NCI-H446 (cell line): ENCODE measurements at places on chromosomes 3 and 15.

- DNase-seq: no peak
These were observed 6.3 kb downstream of the AEN start for GRCh38 chr15:88627463-88627862.

DNA sequence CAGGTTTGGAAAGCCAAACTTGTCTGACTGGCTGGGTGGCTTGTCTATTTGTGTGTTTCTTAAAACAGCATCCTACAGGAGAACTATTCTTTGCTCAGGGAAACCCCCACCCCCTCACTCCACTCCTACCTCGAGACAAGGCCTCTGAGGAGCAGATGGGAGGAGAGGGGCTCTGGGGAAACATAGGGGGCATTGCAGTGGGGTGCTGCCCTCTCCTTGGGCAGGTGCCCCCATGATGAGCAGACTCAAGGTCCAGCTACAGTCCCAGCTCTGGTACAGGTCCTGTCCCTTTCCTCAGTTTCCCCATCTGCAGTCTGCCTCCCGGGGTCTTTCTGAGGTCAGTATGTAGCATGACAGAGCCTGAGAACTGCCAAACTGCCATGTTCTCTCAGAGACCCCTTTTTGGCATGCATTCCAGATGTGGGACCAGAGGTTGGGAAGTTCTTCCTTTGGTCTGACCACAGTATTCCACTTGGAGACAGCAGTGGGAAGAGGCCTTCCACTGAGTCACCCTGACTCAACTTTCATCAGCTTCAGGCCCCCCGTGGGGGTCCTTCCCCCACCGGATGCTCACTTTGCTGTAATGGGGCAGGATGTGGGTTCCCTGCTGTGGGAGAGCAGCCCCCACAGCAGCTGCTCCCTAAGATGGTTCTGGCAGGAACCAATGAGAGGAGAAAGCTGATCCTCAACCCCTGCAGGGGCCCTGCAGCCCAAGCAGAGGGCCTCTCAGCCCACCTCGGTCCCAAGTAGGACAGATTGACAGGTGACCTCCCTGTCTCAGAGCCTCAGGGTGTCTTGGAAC, 32.3 kb upstream of the CYP11A1 start:
- no peak for DNase-seq

- DNase-seq: no peak
These were observed 23.7 kb upstream of the PRTG start for GRCh38 chr15:55766676-55767075.

DNA sequence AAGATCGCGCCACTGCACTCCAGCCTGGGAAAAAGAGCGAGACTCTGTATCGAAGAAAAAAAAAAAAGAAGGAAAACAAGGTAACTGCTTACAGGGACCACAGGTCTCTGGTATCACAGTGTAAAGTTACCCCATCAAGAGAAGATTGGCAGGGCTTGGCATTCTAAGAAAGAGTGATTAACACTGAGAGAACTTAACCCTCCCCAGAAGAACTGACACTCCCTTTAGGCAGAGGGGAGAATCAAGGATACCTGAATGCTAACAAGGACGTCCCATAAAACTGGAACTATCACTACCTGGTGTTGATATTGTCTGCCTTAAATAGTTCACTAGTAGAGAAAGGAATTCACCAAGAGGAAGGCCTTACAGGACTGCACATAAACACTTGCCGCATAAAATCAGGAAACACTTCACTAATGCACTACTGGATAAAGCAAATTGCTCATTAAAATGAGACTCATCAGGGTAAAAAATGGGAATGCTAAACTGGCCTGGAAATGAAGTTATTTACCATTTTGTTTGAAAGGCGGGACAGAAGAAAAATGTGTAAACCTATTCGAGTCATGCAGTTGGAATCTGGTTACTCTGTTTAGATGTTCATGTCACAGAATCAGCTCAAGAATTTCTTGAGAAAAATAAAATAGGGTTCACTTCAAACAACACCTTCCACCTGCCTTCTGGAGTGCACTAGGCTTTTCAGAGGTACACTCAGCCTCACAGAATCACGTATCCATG, 121.6 kb downstream of the FOXP1 start:
- DNase-seq: no peak

DNA sequence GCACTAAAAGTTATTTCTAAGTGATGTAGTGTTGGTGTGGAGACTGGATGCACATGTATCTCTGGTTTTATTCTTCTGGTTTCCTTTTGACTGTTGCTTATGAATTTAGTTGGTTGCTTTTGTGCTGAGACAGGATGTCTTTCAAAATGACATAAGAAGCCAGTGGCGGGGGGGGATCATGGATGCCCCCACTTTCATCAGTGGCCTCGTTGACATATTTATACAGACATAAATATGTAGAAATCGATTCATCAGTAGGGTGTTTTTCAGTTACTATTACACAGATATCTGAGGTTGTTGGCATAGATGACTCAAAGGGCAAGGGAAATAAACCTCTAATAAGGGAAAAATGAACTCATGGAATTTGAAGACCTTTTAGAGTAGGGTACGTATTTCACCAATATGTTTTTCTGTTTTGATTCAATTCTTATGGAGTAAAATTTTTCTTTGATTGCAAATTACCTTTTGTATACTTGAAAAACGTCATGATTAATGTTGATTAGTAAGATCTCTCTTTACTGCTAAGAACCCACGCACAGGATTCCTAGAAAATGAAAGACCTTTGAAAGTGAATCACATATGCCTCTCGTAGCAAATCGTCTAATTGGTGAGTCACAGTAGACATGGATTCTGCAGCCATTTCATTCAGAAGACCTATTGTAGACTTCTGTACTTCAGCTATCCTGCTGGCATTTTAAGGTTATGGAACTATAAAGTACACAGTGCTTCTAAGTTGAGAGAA, 97.4 kb upstream of the RBMS3 start:
- DNase-seq: no peak

DNA sequence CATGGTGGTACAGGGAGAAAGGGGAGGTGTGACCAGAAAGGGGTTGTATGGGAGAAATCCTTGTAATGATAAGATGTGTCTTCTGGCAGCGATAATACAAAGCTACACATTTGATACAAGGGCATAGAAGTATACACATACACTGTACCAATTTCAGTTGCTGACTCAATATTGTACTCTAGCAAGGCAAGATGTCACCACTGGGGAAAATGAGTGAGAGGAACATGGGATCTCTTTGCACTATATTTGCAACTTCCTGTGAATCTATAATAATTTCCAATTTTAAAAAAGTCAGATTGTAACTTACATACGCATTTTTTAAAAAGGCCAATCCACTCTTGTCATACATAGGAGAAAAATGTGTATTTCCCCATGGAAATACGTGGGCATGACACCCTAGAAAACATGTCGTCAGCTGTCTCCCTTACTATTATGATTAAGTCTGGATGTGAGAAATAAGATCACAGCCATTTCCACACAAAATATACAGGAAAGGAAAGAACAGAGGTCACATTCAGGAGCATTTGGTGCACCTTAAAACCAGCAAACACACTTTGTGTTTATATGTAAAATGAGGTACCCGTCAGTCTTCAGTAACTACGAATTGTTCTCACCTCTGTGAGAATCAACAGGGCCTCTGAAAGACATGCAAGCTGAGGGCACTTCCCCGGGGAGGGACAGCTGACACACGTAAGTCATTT, 22.9 kb downstream of the PRR23E start:
- no peak for DNase-seq

GRCh38 chr15:42493679-42494078, 1.8 kb upstream of the SNAP23 start:
- DNase-seq: no peak
